ENCODE measurements at places on chromosomes 13 and 19.

DNA sequence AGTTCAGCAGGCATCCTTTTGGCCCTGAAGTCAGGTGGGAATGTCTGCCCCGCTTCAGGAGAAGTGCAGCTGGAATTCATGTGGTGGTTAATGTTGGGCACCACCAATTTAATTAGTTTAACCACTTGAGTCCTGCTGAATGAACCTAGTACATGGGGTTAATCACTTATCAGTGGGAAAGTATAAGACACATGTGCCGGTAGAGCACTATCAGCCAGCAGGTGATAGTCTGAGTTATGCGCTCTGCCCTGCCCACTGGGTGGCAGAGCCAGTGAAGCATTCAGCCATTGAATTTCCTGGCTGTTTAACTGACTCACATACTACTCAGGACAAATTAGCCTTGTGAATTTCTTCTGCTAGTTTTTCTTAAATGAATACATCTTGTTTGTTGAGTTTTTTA is 789.7 kb upstream of the PRR20A start:
- DNase-seq = no peak

DNA sequence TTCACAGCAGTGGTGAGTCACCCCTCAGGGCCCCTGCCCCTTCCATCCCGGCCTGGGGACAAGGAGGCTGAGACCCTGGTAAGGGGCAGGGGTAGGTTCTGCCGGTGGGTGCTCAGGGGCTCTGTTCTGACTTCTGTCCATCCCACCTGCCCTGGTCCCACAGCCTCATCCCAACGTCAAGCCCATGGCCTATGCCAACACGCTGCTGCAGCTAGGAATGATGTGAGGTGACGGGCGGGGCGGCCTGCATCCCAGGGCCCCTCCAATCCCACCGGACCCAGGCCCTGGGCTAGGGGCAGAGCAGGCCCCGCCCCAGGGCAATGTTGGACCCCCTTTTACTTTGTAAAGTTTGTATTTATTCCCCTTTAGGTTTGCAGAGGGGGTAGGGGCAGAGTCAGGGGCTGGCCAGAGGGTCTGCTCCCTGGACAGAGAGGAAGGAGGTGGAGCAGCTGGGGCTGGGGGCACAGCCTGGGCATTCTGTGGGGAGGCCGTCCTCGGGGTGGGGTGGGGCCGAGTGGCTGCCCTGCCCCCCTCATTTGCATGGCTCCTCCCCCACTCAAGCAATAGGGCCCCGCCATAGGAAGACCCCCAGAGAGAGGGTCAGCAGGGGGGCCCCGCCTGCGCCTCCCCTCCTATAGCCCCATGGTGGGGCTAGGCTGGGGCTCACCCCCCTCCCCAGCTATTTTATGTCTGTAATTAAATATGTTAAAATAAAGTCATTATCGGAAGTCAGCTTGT is 23.1 kb downstream of the CCDC8 start:
- no peak for DNase-seq

- no peak for DNase-seq
Observed at GRCh38 chr13:33212396-33212795, 73.2 kb downstream of the STARD13 start.

- DNase-seq = no peak
Observed at GRCh38 chr19:56988299-56988698, 131.5 kb upstream of the USP29 start.

- DNase-seq = no peak
Observed at GRCh38 chr13:110794209-110794608, 80.7 kb downstream of the ING1 start.

- no peak for DNase-seq
Observed at GRCh38 chr13:104586051-104586746, 1520.0 kb upstream of the SLC10A2 start.

- no peak for DNase-seq
Observed at GRCh38 chr13:60757501-60758215, 360.6 kb downstream of the TDRD3 start.

DNA sequence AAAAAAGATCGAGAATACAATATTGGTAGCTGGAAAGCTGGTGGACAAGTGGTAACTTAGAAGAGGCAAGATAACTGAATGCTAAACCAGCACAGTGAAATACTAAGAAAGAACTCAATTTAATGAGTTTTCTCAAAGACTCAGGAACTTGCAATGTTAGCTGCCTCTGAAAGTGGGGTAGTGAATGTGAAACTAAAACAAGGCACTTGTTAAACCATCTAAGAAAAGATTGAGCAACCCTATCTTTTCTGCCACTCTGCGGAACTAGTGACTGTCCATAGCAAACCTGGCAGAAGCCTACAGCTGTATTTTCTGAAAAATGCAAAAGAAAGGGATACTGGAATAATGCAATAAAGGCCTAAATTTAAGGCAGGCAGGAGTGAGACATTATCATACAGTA is 1574.4 kb upstream of the PRR20A start:
- no peak for DNase-seq
